ENCODE measurements at places on chromosomes 7 and 10.

DNA sequence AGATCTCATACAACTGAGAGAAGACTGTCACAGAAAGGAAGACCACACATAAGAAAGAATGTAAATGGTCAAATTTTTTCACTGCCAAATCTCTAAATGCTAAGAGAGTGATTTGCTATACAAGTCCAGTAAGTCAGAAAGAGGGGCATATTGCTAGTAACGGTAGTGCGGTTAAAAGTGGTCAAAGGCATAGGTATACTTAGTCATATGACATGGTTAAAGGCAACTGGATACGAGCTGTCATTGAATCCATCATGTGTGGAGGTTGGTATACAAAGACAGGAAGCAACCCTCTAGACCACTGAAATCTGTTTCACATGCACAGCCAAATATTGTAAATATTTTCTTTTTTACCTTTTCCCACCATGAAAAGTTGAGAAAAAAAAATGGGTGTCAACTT is 4.8 kb downstream of the INHBA start:
- DNase-seq, result no peak

DNA sequence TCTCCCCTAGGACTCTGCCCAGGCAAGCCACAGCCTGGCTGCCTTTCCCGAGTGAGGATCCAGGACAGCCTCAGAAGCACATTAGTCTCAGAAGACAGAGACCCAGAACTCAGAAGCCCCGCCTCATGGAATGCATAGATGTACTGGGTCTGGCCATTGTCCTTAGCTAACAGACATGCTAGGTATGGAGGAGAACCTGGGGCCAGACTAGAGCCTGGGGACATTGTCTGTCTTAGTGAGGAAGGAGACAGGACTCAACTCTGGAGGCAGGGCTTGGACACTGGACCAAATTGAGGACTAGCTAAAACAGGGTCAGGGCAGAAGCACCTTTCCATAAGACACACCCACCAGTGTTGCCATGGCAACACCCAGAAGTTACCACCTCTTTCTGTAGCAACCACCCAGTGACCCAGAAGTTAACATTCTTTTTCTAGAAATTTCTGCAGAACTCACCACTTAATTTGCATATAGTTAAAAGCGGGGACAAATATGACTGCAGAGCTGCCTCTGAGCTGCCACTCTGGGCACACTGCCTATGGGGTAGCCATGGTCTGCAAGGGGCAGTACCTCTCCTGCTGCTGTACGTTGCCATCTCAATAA is 27.5 kb downstream of the TLX1 start:
- no peak for DNase-seq

DNA sequence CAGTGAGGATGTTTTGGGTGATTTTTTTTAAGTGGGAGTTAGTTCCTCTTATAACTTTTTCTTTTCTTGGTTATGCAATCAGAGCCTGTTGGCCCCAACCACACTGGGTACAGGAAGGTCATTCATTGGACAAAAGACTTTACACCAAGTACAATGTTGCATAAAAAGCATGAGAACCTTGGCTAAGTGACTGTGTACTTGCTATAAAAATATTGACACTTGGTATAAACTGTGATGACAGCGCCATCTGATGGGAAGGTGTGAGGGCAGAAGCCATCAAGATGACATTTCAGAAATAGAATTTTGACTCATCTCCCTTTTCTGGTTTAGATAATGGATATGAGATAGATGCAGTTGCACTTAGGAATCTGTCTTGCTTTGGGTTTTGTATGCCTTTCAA is 126.4 kb upstream of the CCDC6 start:
- DNase-seq, result peak; percentile 10

DNA sequence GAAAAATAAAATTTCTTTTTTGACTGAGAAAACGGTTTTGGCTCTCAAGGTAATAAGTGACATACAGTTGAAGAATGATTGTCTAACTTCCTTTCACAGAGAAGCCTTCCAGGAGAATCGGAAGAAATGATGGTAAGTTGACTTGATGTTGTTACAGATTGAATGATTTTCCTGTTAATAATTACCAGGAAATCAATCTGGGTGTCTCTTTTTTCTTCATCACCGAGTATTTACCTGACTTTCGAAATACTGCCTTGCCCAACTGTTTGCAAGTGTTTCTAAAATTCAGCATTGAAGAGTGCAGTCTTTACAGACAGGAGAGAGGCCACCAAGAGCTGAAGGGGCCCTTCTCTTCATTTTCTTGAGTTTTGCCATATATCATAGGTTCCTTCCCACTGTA is 4.0 kb downstream of the ITIH2 start:
- no peak for DNase-seq

- DNase-seq, result no peak
Observed at GRCh38 chr7:134755422-134756022, 23.9 kb upstream of the CALD1 start.

Measured in NCI-H1092 treated with DMSO at 0.1 percent for 48 hours (cell line).